ENCODE measurements at places on chromosomes 5 and 9.
A peak's percentile ranks its signal among the peaks of the same experiment; 100 is the strongest.

GRCh38 chr5:145056800-145057199 is 778.3 kb downstream of the PRELID2 start:
- no peak for DNase-seq

GRCh38 chr5:167155387-167156005 is 1135.9 kb upstream of the WWC1 start:
- DNase-seq, result no peak

- no peak for DNase-seq
These were observed 56.8 kb downstream of the PTPDC1 start for GRCh38 chr9:94140791-94141790.

- no peak for DNase-seq
These were observed 24.5 kb upstream of the IDNK start for GRCh38 chr9:83598487-83598886.

DNA sequence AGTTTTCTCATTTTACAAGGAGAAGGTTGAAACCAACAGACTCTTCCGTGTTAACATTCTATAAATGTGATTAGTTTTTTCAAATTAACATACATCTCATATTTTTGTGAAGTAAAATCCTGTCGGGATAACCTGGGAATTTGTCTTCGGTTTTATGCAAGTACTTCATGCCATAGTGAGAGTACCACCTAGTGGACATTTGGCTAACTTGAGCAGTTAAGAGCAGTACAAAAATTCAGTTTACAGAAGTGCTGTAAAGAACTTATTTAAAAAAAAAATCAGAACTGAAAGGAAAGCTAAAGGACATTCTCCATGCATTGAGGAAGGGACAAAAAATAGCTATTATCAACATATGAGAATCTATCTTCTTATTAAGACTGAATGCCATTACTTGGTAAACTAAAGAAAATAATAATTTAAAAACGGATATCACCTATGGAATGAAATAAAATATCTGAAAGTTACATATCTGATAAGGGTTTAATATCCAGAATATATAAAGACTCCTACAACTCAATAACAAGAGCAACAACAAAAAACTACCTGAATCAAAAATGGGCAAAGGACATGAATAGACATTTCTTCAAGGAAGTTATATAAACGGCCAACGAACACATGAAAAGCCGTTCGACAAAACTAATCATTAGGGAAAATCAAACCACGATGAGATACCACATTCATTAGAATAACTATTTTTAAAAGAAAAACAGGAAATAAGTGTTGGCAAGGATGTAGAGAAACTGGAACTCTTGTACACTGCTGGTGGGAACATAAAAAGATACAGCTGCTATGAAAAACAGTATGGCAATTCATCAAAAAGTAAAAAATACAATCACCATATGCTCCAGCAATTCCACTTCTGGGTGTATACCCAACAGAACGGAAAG is 117.0 kb upstream of the GNA14 start:
- DNase-seq, result no peak

DNA sequence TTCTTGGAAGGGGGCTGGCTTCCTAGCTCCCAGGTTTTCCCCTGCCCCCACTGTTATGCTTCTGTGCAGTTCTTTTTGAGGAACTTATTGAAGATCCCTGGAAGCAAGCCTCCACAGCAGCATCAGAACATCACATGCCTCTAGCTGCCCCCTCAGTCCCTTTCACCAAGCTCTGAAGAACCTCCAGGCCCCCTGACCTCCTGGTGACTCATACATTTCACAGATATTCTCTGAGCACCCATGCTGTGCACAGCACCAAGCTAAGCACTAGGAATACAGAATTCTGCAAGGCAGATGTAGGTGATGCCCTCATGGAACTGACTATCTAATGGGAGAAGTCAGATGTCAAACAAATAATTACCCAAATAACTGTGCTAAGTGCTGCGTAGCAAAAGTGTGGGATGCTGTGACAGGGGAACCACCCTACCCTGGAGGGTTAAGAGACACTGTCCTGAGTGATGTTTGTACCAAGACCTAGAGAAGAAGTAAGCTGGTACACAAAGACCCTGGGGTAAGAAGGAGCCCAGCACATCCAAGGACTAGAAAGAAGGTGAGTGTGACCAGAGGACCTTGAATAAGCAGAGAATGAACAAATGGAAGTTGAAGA is 213.7 kb upstream of the NR4A3 start:
- no peak for DNase-seq

DNA sequence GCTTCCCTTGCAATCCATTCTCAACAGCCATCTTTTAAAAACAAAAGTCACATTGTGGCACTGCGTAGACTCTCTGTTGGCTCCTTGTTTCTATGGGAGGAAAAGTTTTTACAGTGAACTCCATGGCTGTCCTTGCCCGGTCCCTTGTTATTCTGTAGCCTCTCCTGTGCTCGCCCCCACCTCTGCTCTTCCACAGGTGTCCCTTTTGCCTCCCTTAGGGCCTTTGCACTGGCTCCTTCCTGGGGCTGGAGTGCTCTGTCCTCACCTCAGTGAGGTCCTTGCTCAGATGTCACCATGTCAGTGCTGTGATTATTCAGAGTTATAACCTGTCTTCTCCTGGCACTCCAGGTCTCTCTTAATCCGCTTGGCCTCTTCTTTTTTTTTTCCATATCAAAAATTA is 308.8 kb downstream of the DOCK8 start:
- no peak for DNase-seq

- DNase-seq, result no peak
These were observed at the start of gene BRINP1 for GRCh38 chr9:119368681-119369581. BRINP1 (minus strand) TSS chr9:119369435; CDS start chr9:119313355, 56,080 bp downstream.

DNA sequence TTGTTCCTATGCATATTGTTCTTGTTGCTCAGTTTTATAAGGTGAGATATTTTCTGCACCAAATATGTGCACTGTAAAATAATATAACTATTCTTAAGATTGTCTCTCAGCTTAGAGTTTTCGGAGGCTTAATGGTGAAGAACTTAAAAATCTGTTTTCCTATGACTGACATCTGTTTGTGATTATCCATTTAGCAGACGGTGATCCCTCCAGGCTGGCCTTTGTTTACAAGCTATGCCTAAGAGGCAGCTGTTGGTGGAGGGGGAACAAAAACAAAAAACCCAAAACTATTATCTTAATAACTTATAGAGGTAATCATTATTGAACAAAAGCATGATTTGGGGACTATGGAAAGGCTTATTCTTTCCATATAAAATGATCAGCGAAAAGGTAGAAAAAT is 658 bp downstream of the PDCD1LG2 start:
- DNase-seq, result no peak

- no peak for DNase-seq
These were observed 106.8 kb upstream of the PTGER4 start for GRCh38 chr5:40572937-40573336.

- no peak for DNase-seq
These were observed 211.3 kb upstream of the FBN2 start for GRCh38 chr5:128749136-128749898.

- DNase-seq, result no peak
These were observed 1.2 kb downstream of the IRX1 start for GRCh38 chr5:3596857-3597166.

GRCh38 chr5:43203373-43203772 is 11.3 kb downstream of the NIM1K start:
- no peak for DNase-seq

GRCh38 chr9:33818847-33819500 is 2.0 kb downstream of the UBE2R2 start:
- DNase-seq, result no peak

DNA sequence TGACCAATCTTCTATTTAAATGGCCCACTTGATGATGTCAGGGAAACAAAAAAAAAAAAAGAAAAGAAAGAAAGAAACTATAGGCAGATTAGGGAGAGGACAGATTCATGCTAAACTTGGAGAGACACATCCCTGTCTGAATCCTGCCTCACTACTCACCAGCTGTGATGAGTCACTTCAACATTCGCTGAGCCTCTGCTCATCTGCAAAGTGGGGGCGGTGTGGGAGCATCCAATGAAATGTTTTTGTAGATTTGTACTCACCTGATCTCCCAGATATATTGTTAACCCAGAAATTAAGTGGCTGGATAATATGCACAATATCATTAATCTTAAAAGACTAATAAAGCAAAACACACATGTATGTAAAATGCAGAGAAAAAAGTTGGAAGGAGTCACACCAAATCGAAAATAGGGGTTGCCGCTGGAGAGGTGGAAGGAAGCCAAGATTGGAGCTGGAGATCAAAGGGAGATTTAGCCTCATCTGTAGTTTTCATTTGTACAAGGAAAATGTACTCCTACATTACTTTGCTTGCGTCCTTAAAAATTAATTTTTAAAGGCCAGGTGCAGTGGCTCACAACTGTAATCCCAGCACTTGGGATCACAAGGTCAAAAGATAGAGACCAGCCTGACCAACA is 17.0 kb upstream of the ERGIC1 start:
- DNase-seq, result no peak

DNA sequence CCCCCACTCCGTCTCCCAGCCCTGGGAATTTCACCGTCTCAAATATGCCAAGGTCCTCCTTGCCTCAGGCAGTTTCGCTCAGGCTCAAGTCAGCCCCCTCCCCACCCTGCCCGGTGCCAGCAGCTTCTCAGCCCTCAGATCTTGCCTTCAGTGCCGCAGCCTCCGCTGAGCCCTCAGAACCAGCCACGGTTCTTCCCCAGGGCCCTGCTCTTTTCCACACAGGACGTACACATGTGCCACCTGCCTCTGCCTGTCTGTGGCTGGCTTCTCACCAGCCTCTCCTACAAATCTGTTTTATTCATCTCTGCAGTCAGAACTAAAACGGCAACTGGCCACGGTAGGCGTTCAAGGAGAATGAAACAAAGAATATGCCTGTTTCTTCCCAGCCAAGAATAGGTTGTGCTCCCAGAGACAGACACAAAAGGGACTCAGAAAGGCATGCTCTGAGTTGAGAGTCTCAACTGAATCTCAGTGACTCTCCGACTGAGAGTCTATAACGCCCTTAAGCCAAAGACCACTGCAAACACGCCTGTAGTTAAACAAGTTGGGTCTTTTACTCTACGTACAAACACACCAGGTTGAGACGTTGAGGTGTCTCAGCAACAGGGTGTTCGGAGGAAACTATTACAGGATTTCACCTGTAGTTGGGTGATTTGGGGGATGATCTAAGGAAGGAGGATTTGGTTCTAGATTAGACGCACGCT is 10.6 kb upstream of the GRIN1 start:
- no peak for DNase-seq

- DNase-seq, result no peak
These were observed 268.6 kb upstream of the MVB12B start for GRCh38 chr9:126058011-126058531.

GRCh38 chr9:131179561-131180219 is 54.3 kb downstream of the NUP214 start:
- DNase-seq, result no peak

GRCh38 chr5:85985167-85985566 is 632.6 kb upstream of the COX7C start:
- no peak for DNase-seq

GRCh38 chr5:179763215-179763945 is 30.4 kb upstream of the LTC4S start:
- peak; percentile 21 for DNase-seq

- no peak for DNase-seq
These were observed 126.1 kb upstream of the STC2 start for GRCh38 chr5:173454361-173454735.

- DNase-seq, result no peak
These were observed 217.9 kb downstream of the BNC2 start for GRCh38 chr9:16652582-16652981.

DNA sequence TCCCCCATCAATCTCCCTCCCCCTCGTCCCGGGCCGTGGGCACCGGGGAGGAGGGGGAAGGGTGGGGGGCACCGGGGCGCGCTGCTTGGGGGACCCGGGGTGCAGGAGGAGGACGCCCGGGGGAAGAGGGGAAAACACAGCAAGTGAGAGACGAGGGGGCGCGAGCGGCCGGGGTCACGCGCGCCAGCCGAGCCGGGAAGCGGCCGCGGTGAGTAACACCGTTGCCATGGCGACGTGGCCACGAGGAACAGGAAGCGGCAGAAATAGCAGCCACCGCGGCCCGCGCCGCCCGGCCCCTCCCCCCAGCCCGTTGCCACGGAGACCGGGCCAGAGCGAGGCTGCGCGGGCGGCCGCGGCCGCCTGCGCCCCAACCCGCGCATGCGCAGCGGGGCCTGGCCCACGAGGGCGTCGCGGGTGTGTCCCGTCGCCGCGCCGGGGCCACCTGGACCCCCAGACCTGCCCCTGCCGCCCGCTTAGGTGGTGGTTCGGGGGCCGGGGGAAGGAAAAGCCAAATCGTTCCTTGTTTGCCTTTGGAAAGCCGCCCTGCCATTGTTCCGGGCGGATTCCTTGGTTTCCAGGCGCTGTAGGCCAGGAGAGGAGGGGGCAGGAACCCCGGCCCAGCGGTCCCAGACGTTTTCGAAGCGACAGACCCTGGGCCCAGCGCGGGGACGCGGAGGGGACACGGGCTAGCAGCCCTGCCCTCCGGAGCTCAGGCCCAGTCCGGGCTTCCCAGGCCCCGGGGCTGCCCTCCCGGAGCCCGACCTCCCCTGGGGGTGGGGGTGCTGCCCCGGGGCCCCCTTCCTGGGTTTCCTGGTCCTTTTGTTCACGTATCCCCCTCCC is 207.1 kb downstream of the C9orf50 start:
- DNase-seq, result peak; percentile 74

- DNase-seq, result no peak
These were observed 183.4 kb downstream of the GAPVD1 start for GRCh38 chr9:125444956-125445506.

DNA sequence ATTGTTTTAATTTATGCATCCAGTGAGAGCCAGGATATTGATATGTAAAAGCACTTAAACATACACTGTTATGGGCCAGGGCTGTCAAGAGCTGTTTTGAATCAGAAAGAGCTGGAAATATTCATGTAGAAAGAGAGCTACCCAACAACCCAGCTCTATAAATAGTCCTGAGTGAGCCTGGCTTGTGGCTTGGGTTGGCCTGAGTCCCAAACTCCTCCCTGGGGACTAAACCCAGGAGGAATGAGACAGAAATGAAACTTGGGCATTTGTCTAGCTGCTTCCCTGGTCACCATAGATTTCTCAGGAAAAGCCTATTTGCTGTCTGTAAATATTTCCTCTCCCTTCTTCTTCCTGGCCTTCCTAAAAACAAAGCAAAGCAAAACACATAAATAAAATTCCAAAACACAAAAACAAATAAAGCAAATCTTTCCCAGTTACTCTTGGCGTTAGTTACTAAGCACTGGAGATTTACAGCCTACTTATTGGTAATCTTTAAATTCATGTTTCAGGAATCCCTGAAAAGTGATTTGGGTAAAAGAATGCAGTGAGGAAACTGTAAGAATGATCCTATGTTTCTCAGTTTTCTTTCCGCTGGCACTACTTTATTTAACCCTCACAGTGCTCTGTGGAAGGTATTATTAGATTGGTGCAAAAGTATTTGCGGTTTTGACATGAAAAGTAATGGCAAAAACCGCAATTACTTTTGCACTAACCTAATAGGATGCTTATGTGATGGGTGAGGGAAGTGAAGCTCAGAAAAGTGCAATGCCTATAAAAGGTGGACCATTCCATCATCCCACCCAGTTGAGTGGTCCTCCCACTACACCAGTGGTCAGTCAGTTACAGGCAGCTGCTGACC is 111.8 kb downstream of the CARTPT start:
- no peak for DNase-seq

GRCh38 chr5:169657127-169657526 is 20.1 kb downstream of the DOCK2 start:
- DNase-seq, result no peak

- DNase-seq, result no peak
These were observed 23.9 kb upstream of the MVB12B start for GRCh38 chr9:126302730-126303129.

- DNase-seq, result no peak
These were observed 180.0 kb upstream of the IL12B start for GRCh38 chr5:159510282-159510681.

All from NCI-H2081 treated with DMSO at 0.1 percent for 48 hours (cell line).